SK-N-DZ (cell line): ENCODE measurements at places on chromosomes 6 and 20.

DNA sequence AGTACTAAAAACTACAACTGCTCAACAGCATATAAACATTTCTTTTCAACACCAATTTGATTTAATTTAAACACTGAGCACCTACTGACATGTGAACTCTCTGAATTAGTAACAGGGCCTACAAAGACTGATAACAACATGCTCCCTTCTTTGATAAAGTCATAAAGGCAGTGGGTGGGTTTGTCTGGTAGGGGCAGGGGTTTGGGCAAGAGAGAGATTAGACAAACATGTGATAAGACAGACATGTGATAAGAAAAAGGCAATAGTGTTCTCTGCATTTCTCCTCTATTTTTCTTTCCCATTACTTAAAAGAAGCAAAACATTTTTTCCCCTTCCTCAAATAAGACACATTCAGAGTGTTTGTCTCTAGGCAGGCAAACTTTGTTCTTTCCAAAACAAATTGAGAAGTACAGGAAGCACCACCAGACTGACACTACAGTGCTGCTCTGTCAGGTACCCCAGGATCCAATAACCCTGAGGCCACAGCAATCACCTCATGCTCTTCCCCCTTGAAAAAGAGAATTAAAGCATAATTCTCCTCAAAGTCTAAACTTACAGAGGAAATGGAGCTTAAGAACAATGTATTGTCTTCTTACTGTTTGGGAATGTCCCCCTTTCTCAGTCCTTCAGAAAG is 11.9 kb downstream of the C6orf52 start:
- DNase-seq = no peak

GRCh38 chr6:129314575-129314974 is 395.4 kb downstream of the ARHGAP18 start:
- DNase-seq = no peak

- DNase-seq = no peak
Measured at GRCh38 chr6:35191889-35192288, 21.9 kb upstream of the SCUBE3 start.

DNA sequence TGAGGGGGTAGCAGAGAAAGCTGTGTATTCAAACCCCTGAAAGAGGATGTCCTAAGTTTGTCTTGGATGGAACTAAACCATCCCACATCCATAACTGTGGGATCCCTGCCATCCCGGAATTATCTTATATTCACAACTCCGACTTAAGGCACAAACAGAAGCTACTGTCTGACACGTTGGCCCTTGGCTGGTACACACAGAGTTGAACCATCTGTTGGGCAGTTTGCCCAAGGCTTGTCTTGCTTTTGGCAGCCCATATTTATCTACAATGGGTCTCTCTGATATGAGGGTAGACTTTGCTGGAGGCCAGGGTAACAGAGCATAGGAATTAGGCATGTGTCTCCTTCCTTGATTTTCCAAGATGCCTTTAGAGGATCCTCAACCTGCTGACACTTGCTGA is 116.6 kb upstream of the PROKR2 start:
- DNase-seq = no peak
